ENCODE measurements at places on chromosomes 6 and 20.

GRCh38 chr6:167560673-167561569 lies 236.0 kb downstream of the TTLL2 start:
- DNase-seq = no peak

- no peak for DNase-seq
These were observed 10.2 kb downstream of the DLL1 start for GRCh38 chr6:170280689-170281045.

GRCh38 chr6:80789912-80790570 lies 683.6 kb downstream of the BCKDHB start:
- DNase-seq = no peak

GRCh38 chr6:111845441-111845871 lies 27.8 kb downstream of the FYN start:
- DNase-seq = no peak

GRCh38 chr6:116210750-116211425 lies 43.0 kb downstream of the TSPYL4 start:
- no peak for DNase-seq

DNA sequence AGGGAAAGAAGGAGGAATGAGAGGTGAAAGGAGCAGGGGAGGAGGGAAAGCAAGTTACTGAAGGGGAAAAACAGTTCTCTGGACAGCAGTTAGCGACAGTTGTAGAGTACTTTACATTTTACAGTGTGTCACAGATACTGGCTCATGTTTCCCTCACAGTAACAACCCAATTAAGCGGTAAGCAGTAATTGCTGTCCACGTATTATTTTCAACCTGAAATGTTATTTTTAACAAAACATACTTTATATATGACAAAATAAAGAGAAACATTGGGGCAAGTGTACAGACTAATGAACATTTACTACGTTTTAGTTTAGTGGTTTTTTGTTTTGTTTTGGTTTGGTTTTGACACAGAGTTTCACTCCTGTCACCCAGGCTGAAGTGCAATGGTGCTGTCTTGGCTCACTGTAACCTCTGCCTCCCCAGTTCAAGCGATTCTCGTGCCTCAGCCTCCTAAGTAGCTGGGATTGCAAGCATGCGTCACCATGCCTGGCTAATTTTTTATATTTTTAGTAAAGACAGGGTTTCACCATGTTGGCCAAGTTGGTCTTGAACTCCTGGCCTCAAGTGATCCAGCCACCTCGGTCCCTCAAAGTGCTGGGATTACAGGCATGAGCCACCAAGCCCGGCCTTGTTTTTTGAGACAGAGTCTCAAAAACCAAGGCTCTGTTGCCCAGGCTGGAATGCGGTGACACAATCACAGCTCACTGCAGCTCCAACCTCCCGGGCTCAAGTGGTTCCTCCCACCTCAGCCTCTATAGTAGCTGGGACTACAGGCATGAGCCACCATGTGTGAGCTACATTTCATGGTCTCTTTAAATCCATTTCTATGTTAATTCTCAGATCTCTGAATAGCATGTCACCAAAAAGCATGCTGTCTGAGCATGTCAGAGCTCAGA lies 22.6 kb upstream of the BTN3A2 start:
- DNase-seq = no peak

- DNase-seq = no peak
These were observed 249.1 kb downstream of the DHX35 start for GRCh38 chr20:39211060-39211748.

DNA sequence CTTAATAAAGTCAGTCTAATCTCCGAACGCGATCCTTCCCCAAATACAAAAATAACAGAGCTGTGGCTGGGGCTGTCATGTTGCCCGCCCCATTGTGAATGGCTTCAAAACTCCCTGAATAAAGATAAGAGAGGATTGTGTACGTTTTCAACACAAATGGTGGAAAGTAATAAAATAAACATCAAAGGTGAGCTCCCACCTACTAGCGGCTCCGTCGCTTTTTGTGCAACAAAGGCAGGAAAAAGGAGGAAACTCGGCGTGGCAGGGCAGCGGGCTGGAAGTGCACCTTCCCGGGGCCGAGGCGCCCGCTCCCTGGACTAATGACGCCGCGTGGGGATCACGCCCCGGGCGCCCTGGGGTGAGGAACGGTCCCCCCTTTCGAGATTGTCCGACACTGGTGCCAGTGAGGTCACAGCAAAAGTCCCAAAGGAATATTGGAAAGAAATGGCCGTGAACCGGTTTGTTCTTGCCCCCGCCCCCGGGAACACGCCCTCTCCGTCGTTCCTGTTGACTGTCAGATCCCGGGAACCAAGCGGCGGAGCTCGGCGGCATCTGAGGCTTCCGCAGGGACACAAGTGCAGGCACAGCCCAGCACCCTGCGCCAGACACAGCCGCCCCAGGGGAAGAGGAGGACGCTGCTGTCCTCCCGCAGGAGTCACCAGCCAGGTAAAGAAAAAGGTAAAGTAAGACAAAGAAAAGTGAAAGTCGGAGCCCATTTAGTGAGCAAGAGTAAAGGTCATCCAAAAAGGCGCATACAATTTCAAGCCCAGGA lies 1.1 kb upstream of the FOXQ1 start:
- no peak for DNase-seq

Data from activated T-helper 1 cell treated with anti-CD3 and anti-CD28 coated beads, Interleukin-2, amount 50 U/mL, for 16 hours (primary cell).